ENCODE measurements at places on chromosomes 1 and 21.

DNA sequence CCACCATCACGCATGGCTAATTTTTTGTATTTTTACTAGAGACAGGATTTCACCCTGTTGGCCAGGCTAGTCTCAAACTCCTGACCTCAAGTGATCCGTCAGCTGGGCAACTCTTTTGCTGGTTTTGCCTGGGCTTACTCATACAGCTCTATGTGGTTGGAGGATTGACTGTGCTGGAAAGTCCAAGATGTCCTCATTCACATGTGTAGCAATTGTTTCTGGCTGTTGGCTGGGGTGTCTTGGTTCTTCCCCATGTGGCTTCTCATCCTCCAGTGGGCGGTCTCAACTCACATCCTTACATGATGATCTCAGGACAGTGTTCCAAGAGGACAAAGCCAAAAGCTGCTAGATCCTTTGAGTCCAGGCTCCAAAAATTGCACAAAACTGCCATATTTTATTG is 53.3 kb downstream of the TEX35 start:
- DNase-seq: no peak

DNA sequence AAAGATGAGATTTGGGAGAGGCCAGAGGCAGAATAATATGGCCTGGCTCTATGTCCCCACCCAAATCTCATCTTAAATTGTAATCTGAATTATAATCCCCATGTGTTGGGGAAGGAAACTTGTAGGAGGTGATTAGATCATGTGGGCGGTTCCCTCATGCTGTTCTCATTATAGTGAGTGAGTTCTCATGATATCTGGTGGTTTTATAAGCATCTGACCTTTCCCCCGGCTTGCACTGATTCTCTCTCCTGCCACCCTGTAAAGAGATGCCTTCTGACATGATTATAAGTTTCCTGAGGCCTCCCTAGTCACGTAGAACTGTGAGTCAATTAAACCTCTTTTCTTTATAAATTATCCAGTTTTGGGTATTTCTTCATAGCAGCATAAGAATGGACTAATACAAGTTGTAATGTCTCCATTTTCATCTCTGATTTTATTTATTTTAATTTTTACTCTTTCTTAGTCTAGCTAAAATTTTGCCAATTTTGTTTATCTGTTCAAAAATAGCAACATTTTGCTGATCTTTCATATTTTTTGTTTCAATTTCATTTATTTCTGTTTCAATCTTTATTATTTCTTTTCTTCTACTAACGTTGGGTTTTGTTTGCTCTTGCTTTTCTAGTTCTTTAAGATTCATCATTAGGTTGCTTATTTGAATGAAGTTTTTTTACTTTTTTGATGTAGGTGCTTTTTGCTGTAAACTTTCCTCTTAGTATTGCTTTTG is 67.0 kb upstream of the ZRANB2 start:
- DNase-seq: no peak

GRCh38 chr1:46333300-46334029 is 7.1 kb upstream of the NSUN4 start:
- no peak for DNase-seq

DNA sequence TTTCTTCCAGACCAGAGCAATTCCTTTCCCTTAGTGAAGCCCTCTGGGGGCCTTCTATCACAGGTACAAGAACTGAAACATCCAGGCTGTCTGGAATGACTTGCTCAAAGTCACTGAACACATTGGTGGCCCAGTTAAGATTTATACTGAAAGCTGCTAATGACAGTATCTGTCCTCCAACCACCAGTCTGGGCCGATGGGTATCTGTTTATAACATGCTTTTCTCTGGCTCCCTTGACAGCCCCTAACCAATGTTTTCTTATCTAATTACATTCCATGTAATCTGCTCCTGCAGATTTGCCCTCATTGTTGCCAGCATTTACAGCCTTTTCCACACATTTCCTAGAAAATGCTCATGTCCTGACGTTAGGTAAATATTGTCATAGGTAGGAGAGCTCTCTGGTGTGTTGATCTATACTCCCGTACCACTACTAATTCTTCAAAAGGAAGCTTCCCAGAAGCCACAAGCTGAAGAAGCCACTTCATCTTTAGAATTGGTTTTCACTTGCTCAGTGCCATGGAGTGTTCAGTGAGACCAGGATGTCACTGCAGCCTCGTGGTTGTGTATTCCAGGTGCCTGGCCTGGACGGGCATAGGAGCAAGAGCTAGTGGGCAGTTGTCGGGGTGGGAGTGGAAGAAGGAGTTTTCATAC is 163.9 kb downstream of the TSEN15 start:
- no peak for DNase-seq

DNA sequence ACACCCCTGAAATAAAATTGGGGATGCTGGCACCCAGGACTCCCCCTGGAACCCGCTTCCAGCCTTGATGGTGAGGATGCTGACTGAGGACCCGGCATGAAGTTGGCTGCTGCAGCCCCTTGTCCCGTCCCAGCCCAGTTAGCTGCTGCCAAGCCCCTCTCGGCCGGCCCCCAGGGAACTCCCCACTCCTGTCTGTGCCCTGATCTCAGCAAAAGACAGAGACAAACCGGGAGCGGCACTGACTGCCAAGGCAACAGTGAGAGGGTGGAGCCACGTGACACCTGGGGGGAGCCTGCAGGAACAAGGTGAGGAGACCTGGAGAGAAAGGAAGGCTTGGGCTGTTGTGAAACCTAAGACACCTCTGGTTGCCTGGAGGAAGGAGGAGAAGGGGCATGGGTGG is 24.7 kb downstream of the CASZ1 start:
- no peak for DNase-seq

DNA sequence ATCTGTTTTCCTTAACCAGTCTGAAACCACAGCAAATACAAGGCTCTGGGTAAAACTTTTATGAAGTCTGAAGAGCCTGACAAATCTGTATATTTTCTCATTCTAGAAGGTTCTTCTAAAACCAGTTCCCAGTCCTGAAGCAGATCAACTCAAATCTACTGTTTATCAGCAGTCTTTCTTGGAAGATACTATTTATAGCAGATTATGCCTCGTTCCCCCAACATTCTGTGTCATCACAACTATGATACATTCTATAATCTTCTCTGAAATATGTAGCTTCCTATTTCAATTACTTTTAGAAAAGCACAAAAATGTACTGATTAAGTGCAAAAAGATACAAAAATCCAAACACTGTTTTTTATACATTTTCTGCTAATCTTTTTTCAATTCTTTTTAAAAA is 67.5 kb downstream of the NIBAN1 start:
- DNase-seq: no peak

- DNase-seq: no peak
Observed at GRCh38 chr1:115051850-115052249, 22.2 kb downstream of the TSHB start.

GRCh38 chr1:17134034-17134433 is 14.8 kb upstream of the PADI2 start:
- no peak for DNase-seq

GRCh38 chr1:160549665-160550006 is 26.6 kb upstream of the SLAMF6 start:
- DNase-seq: no peak

- DNase-seq: no peak
Observed at GRCh38 chr1:43954036-43954435, 7.3 kb downstream of the IPO13 start.

DNA sequence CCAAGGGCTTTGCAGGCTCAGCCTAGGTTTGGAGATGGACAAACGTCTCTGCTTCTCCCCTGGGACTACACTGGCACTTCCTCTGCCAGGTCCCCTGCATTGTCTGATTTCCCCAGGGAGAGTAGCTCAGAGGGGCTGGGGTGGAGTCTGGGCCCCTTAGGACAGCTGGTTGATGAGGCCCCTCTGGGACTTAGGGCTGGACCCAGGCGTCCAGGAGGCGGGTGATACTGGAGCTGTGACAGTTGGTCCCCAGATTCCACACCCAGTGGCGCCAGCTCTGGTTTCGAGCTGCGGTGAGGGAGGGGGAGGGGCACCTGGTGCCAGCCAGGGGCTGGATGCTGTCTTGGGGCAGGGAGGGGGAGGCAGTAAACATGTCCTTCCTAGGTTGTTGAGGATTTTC is 7.4 kb upstream of the MEX3A start:
- DNase-seq: no peak

DNA sequence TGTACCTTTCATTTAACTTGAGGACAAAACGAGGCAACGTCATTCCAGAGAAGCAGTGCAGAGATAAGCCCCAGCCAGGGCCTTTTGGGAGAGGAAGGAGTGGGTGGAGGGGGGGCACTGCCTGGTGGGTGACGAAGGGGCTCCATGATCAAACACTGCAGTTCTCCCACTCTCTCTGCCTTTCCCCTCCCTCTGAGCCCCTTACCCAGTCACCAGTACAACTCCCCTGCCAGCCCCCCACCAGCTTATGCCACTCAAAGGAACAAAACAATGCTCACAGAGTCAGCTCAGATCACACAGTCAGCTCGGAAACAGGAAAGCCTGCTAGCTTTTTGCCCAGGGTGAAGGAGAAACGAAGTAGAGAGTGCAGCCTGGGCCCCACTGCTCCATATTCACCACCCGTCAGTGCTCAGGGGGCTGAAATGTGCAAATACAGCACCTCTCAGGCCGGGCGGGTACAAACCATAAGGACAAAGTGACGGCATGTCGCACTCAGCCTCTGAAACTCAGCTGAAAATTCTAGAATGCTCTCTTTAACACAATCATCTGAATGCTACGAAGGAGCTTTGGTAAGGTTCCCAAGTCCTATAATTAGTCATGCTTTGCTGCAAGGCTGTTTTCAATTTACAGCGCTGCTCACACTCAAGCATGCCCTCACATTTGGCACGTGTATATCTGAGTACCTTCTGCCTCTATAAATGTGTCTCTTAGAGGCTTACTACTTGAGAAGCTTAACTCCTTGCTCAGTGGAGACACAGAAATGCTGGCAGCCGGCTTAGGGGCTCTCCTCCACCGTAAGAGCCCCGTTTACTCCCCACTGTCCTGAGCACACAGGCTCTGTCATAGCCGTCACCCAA is 65.8 kb upstream of the RAB4A start:
- DNase-seq: no peak

GRCh38 chr1:230568008-230568407 is 74.3 kb upstream of the COG2 start:
- DNase-seq: no peak

DNA sequence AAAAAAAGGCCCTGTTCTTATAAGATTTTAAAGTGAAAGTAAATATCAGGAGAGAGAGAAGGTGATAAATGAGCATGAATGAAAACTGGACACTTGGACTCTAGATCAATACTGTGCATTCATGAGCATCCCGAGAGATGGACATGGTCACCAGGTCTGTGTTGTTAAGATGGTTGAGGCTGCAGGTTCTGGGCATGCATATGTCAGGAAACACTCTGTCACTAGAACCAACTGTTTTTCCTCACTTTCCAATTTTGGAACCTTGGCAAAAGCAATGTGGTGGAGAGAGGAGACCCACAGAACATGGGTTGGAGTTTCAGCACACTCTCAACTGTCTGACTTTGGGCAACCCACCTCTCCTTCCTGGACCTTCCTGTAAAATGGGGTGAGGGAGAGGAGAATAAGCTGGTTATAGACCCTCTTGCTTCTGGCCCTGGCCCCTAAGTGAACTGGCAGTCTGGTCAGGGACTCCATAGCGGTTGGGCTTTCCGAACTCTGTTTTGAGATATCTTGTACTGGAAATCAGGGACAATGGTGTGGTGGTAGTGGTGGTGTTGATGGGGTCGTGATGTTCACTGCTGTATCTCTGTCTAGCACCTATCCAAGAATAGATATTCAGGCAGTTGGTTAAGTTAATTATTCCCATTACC is 4.2 kb downstream of the MAN1C1 start:
- no peak for DNase-seq

GRCh38 chr1:219465212-219466093 is 147.5 kb downstream of the ZC3H11B start:
- DNase-seq: no peak

GRCh38 chr1:236509647-236510401 is 14.0 kb upstream of the LGALS8 start:
- DNase-seq: no peak
